Cortex of kidney (tissue), 1 donor: ENCODE measurements at places on chromosomes 16 and 17.

DNA sequence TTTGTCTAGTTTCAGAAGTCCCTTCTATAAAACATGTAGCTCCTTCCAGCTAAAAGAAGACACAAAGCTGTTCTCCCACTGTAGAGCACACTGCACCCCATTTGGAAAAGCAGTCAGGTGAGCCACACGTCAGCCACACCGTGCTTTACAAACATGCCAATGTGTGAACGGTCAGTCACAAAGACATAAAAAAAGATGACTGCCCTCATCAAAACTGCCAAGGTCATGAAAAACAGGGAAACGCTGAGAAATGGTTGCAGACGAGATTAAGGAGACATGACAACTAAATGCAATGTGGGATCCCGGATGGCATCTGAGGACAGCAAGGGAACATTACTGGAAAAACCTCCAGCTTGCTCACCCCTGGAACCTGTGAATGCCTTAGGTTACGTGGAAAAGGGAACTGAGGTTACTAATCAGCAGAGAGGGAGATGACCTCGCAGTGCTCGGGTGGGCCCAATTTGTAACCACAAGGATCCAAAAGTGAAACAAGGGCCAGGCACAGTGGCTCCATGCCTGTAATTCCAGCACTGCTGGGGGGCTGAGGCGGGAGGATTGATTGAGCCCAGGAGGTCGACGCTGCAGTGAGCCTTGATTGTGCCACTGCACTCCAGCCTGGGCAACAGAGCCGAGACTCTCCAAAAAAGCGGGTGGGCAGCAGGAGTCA, 8.1 kb downstream of the ANKRD11 start:
- DNase-seq = no peak

- DNase-seq = no peak
Measured at GRCh38 chr16:3904875-3905274, 24.4 kb upstream of the CREBBP start.

DNA sequence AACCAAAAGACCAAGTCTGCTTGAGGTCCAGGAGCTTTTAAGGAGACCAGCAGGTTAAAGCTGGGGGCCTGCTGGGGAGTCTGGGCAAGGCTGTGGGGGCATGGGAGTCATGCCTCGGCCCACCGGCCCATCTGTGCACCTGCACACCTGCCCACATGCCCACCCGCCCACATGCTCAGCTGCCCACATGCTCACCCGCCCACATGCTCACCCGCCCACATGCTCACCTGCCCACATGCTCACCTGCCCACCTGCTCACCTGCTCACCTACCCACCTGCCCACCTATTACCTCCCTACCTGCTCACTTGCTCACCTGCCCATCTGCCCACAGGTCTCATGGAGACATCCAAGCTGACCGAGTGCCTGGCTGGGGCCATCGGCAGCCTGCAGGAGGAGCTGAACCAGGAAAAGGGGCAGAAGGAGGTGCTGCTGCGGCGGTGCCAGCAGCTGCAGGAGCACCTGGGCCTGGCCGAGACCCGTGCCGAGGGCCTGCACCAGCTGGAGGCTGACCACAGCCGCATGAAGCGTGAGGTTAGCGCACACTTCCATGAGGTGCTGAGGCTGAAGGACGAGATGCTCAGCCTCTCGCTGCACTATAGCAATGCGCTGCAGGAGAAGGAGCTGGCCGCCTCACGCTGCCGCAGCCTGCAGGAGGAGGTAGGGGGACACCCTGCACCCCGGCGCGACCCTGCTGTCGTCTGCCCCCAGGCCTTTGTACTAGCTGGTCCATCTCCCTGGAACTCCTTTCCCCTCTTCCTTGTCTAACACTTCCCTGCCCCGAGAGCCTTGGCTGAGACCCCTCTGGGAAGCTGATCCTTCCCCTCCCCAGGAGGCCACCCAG, 14.0 kb downstream of the CARD14 start:
- no peak for DNase-seq

- DNase-seq = no peak
Measured at GRCh38 chr17:76816590-76817135, 51.5 kb upstream of the MGAT5B start.

DNA sequence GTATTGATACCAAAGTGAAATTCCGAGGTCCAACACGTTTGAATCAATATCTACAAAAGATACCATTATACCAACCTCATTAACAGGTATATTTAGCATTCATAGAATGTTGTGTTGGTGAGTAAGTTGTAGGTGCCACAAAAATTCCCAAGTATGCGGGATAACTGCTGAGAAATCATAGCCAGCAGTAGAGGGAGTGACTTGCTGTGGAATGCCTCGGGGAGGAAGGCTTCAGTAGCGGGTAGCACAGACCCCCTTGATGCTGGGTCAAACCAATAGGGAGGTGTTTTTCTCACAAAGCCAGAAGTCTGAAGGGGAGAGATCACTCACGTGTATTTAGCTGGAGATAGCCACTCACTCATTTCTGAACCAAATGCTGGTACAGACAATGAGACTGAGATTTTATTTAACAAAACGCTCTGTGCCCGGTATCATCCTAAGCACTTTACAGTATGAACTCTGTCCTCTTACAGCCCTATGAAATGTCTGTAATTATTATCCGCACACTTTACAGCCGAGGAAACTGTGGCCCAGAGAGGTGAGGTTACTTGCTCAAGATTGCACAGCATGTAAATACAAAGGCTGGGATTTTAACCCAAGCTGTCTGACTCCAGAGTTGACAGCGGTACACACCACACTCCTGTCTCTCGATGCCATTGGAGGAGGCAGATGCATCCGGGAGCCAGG, 23.1 kb downstream of the HSBP1 start:
- DNase-seq = no peak

DNA sequence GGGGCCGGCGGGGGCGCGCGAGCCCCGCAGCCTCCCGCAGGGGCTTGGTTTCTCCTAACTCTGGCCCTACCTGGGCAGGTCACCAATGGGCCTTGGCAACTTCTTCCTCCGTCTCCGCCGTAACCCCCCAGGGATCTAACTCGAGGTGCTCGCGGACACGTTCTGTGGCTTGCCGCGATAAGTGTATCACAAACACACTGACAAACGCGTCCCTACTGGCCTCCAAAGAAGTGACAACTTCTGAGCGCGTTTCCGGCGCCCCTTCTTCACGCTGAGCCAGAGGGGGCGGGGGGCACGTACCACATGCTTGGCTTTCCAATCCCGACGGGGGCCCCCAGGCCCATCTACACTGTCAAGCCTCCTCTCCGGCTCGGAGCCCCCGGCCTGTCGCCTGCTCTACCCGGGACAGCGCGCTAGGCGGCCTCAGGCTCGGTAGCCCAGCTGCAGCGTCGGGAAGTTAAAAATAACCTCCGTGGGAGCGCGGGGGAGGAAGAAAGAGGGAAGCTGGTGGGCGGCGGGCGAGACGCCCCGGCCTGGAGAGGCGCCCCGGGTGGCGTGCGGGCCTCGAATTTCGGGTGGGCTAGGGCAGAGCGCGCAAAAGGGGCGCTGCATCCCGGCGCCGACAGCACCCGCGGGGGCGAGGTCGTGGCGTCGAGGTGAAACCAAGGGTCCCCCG, 725 bp upstream of the SPHK1 start:
- no peak for DNase-seq

DNA sequence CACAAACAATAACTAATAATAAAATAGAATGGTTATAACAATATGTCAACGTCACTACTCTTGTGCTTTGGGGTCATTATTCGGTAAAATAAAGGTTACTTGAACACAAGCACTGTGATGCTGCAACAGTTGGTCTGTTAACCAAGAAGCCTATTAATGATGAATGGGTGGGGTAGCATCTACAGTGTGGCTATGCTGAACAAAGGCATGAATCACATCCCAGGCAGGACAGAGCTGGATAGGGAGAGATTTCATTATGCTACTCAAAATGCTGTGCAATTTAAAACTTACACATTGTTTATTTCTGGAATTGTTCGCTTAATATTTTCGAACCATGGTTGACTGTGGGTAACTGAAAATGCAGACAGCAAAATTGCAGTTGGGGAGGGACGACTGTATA, 9.1 kb upstream of the HS3ST2 start:
- no peak for DNase-seq

DNA sequence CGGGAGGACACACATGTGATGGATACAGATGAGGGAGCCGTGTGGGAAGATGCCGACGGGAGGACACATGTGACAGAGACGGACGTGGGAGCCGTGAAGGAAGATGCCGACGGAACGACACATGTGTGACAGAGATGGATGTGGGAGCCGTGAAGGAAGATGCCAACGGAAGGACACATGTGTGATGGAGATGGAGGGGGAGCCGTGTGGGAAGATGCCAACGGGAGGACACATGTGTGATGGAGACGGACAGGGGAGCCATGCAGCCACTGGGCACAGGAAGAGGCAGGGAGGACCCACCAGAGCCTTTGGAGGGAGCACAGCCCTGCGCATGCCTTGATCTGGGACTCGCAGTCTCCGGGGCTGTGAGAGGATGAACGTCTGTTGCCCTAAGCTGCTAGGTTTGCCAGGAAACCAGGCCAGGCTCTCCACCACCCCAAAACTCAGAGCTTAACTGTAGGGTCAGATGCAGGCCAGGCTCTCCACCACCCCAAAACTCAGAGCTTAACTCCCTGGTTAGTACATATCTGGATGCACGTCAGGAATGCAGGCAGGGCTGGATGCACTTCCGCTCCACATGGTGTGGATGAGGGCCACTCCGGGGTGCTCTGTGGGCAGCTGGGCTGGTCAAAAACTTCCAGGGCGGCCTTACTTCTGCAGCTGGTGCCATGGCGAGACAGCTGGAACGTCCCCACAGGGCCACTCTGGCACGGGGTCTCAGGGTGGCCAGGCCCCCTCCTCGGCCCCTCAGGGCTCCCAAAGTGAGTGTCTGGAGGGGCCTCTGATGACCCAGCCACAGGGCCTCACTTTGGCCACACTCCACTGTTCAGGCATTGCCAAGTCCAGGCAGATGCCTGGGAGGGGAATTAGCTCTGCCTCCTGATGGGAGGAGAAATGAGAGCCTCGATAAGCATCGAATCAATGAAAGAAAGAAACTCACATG, 47.7 kb upstream of the ZNF469 start:
- no peak for DNase-seq

- DNase-seq = no peak
Measured at GRCh38 chr17:7219812-7220592, at the start of the genes ACADVL and DLG4. ACADVL (plus strand) TSS chr17:7219938; CDS start chr17:7219985, 47 bp downstream. DLG4 (minus strand) TSS chr17:7219836.

DNA sequence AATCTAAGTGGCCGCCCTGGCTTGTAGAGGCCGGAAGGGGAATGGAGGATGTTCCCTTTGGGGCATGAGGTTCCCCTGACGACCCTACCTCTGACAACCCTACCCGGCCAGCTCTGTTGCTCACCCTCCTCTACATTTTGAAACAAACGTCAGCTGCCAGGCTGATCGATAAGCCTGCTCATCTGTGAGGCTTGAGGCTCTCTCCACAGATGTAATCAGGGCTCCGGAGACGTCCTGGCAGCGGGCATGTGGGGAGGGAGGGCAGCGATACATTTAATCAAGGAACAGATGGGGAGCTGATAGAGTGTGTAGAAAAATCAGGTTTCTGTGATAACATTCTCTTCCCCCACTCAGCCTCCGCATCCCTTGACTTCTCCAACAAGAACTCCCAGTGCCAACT, 212.3 kb upstream of the SDK2 start:
- DNase-seq = no peak

GRCh38 chr17:73029021-73029420, 63.5 kb downstream of the SLC39A11 start:
- DNase-seq = no peak

DNA sequence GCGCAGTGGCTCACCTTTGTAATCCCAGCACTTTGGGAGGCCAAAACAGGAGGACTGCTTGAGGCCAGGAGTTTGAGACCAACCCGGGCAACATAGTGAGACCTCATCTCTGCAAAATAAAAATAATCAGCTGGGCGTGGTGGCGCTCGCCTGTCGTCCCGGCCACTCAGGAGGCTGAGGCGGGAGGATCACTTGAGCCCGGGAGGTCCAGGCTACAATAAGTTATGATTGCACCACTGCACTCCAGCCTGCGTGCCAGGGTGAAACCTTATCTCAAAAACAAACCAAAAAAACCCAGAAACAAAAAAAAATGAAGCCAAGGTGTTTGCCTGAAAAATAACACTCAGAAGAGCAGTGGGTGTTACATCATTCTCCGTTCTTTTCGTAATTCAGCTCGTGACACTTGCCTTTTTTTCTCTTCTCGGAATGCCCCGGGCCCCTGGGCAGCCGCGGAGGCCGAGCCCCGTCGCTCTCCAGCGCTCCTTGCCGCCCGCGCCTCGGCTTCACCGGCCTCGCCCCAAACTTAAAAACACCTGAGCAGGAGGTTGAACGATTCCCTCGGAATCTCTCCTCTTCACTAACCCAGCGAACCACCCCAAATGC, 17.0 kb downstream of the PRCD start:
- no peak for DNase-seq

GRCh38 chr17:13266606-13267005, 248.8 kb upstream of the ELAC2 start:
- no peak for DNase-seq

GRCh38 chr16:54116124-54116655, 170.4 kb downstream of the IRX3 start:
- no peak for DNase-seq

DNA sequence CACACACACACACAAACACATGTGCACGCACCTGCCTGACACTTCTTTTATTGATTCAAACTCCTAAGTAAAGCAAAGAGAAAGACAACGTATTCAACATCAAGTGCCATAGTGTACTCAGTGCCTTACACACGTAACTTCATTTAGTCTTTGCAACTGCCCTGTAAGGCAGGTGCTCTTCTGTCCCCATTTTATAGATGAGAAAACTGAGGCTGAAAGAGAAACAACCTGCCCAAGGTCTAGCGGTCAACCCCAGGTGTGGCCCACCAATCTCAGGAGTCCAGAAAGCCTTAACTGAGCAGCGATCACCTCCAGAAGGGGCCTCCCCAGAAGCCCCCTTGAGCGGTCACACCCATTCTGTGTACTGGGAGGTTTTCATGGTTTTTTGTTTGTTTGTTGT, 10.3 kb upstream of the GSG1L start:
- no peak for DNase-seq

GRCh38 chr16:55499951-55500529, 8.8 kb upstream of the LPCAT2 start:
- no peak for DNase-seq

DNA sequence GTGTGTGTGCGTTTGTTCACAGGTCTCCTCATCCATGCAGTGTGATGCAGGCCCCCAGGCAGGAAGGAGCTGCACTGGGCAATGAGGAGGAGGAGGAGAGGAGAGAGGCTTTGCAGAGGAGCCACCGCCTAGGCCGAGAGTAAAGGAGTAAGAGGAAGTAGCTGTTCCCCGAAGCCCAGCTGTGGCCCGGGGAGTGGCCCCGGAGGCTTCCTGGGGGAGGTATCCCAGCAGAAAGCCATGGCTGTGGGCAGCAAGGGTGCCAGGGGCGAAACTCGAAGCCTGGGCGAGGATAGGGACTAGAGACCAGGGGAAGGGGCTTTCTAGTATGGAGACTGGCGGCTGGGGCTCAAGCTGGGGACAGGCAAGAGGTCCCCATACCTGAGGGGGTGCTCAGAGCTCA, 12.2 kb downstream of the C16orf95 start:
- DNase-seq = no peak
